ENCODE measurements at places on chromosomes 4 and X. TPM values are rescaled to one million over a fixed set of nuclear protein-coding genes. Genes with fewer than 3 reads are reported as not detected.

The GRIA2 gene
- 473 TPM for total RNA-seq

The HDX gene
- 13.8 TPM for total RNA-seq

The MAGEA6 gene
- total RNA-seq, result not detected

The CTAG1B gene
- total RNA-seq, result not detected

The FAM9A gene
- total RNA-seq, result not detected

The SUPT20HL2 gene
- total RNA-seq, result not detected

The BMP3 gene
- 7.6 TPM for total RNA-seq

The SNX12 gene
- total RNA-seq, result 59.5 TPM

All from diencephalon (tissue), 1 donor.